ENCODE measurements at places on chromosomes 4 and X.

- no peak for DNase-seq
These were observed 99.5 kb downstream of the COX18 start for GRCh38 chr4:72969976-72970375.

GRCh38 chrX:20221902-20222301 lies 44.8 kb downstream of the RPS6KA3 start:
- DNase-seq, result no peak

DNA sequence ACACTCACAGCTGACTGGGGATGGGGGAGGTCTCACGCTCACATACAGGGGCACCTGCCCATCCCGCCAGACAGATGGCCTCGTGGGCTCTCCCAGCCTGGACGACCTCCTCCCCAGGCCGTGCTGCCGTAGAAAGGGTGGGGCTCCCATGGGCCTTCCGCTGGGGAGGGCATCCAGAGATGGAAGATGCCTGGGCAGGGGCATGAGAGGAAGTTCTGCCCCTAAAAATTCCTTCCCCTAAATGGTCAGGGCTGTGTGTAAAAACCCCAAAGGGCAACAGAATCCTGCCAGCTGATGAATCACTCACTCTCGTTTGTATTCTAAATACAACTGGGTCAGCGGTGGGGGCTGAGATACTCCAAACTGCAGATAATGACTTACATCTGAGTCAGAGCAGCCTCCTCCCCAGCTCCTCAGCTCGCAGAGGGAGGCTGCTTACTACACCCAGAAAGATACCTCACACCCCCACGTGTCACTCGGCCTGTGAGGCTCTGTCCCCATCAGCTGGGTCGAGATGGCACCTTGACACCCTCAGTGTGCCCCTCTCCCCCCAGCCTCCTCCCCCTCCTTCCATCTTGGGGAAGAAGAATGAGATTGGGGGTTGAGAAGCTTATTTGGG lies 10.1 kb downstream of the WDR1 start:
- peak; percentile 95 for DNase-seq

GRCh38 chrX:70444326-70444945 lies at the start of gene DLG3:
Gene DLG3, plus strand, starts transcription at chrX:70444835. Its CDS starts 367 bp downstream, at chrX:70445202.
- DNase-seq, result no peak

- DNase-seq, result no peak
These were observed 32.9 kb upstream of the CYBB start for GRCh38 chrX:37746951-37747350.

- no peak for DNase-seq
These were observed 105.9 kb downstream of the DDX60 start for GRCh38 chr4:168212656-168213055.

DNA sequence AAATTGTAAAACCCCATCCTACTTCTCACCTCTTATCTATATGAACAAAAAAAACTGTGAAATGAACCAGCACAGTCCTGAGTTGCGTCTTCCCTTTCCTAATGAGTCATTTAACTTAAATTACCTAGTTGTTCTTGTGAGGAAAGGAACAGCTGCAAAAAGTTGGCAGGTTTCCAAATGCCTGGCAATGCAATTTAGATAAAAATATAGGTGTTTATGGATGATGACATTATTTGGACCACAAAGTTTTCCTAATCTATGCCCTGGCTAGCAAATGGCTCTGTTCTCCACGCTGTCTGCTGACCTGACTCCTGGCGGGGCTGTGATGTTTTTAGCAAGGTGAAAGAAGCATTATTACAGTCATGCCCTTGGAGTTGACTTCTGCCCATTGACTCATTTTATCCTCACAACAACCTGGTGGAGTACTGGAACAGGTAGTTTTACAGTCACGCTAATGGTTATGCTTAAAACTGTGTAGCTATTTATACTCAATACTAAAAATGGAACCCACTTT lies 29.8 kb upstream of the RELL1 start:
- DNase-seq, result no peak

- no peak for DNase-seq
These were observed 68.1 kb downstream of the FHDC1 start for GRCh38 chr4:153004081-153004850.

DNA sequence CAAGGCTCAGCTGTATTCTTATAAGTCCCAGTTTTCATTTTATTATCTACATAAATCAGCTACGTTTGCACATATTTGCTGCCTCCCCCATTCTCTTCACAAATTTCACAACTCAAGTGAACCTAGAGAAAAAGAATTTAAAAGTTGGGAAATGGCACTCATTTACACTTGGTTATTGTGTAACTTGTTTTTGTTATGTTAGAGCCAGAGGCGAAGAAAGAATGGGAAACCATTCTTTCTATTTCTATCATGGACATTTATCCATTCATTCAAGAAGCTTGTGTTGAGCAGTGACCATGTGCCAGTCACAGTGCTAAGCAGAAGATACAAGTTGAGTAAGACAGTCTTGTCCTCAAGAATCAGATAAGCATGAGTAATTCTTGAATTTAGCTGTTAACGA lies 13.5 kb downstream of the LIAS start:
- no peak for DNase-seq

DNA sequence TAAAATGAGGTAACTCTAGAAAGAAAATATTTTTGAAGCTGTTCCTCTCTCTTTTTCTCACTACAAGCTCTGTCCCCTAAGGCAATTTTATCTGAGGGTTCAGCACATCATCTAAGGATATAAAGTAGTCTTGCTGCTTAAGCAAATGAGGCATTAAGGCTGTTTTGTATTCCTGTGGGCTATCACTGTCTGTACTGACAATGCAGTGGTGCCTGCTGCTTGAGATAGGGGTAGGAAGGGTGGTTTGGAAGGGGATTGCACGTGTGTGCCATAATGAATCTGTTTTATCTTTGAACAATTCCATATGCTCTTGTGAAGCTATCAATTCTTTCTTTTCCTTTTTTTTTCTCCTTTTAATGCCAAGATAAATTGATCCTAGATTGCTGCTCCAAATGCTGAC lies 128.0 kb upstream of the ATOH1 start:
- no peak for DNase-seq

DNA sequence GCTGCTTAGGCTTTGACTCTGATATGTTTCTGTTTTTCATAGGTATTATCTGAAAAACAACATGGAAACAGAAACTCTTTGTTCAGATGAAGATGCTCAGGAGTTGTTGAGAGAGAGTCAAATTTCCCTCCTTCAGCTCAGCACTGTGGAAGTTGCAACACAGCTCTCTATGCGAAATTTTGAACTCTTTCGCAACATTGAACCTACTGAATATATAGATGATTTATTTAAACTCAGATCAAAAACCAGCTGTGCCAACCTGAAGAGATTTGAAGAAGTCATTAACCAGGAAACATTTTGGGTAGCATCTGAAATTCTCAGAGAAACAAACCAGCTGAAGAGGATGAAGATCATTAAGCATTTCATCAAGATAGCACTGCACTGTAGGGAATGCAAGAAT lies 238.6 kb downstream of the RAPGEF2 start:
- DNase-seq, result no peak

DNA sequence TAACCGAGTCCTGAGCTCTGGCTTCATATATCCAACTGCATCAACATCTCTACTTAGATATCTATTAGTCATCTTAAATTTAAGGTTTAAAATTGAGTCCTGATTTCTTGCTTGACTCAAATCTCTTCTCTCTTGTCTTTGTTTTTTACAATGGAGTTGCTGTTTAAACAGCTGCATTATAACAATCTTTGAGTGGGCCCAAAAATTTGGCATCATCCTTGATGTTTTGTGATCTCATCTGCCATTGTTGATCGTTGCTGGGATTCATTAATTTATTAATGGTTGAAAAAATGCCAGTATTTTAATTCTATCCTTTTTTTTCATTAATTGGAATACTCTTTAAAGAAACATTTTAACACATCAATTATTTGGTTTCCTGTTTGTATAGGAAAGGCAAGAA lies 82.2 kb downstream of the STIM2 start:
- no peak for DNase-seq

DNA sequence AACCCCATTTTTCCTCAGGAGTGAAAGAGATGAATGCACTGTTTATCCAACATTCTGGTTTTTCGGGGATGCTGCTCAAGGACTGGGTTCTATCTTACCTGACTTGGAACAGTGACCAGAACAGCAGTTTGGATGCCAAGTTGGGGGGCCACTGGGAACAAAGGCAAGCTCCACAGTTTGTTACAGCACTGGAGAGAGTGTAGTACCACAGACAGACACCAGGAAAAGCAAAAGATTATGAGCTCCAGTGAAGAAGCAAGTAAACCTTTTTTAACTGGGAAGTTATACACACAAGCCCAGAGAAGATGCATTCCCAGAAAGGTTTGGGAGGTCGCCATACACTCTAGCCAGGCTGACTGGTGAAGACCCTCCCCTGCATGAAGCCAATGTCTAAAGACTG lies 13.6 kb downstream of the C4orf36 start:
- DNase-seq, result no peak

DNA sequence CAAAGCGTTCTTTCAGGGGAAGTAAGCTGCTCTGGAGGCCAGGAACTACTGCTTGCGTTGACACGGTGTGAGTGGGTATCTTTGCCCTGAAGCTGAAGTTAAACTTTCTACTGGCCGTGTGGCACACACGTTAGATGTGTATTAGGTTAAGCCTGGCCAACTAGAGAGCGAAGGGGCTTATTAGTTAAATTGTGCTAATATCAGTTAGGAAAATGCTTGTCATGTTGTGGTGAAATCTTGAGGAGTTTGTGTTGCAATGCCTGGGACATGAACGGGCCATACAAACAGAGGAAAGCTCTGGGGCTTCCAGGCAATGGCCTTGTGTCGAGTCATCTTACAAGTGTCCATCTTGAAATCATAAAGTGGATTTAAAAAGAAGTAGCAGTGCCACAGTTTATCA lies 62.6 kb downstream of the NSUN7 start:
- no peak for DNase-seq

- no peak for DNase-seq
These were observed 9.8 kb downstream of the AKAP17A start for GRCh38 chrX:1601051-1601767.

DNA sequence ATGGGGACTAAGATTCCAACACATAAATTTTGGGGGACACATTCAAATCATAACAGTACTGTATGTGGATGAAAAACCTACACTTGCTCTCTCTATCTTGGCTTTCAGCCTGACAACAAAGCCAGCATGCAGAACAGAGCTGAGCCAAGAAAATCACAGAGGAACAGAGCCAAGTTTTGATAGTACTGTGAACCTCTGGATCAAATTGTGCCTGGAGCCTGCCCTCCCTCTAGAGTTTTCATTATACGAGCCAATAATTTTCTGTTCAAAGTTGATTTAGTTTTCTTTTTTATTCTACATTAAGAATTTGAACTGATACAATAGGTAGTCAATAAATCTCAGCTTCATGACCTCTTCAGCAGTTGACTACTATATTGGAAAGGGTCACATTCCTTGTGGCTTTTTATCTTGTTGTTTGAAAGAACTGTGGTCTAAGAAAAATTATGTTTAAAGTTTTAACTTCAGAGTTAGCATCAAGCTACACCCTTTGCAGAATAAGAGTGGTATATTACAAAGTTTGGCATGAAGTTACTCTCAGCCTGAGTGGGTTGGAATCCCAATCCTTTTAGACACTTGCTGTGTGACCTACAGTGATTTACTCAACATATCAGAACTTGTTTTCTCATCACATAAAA lies 31.1 kb downstream of the GRID2 start:
- DNase-seq, result no peak

All from RCC 7860 (cell line).